ENCODE measurements at places on chromosomes 2 and 18.

DNA sequence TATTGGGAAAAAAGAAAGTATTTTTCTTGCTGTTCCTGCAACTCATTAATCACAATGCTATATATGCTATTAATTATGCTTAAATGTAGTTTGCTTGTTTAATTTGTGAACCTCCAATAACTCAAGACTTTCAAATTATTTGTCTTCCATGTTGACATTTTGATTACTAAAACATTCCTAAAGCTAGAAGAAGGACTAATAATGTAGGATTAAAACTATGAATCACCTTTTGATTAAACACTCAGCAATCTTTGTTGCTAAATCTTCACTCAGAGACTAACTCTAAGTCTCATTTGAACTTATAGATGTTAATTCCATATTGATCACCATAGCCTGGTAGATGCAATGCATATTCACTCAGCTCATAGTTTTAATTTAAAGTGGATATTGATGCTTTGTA is 524.6 kb upstream of the ZEB2 start:
- no peak for DNase-seq

- DNase-seq, result no peak
Observed at GRCh38 chr2:33859176-33859575, 260.1 kb upstream of the FAM98A start.

DNA sequence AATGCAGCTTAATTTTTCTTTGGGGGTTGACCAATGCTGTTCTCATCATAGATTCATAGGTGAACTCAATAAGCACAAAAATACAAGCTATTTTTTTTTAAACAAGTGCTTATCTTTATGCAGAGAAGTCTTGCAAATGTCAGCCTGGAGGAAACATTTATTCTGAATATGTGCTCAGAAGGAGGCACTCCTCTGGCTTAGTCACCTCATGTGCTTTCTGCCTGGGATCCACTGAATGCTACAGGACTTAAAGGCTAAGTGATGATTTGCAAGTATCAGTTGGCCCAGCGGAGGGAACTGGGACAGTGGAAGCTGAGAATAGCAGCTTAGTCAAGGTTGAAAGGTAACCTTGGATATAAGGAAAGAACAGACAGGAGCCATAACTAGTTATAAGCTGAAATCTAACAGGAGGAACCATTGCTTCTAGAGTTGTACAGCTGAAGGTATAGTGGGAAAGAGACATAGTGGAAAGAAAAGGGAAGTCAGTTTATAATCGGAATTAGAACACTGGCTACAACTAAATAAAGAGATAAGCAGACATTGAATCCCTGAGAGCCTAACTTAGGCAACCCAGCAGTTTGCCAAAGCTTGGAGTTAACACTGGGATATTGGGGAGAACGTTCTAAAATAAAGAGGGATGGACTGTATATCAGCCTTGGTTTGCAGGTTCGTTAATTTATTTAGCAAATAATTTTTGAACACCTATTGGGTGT is 488.7 kb downstream of the SUCLG1 start:
- DNase-seq, result peak; percentile 6

DNA sequence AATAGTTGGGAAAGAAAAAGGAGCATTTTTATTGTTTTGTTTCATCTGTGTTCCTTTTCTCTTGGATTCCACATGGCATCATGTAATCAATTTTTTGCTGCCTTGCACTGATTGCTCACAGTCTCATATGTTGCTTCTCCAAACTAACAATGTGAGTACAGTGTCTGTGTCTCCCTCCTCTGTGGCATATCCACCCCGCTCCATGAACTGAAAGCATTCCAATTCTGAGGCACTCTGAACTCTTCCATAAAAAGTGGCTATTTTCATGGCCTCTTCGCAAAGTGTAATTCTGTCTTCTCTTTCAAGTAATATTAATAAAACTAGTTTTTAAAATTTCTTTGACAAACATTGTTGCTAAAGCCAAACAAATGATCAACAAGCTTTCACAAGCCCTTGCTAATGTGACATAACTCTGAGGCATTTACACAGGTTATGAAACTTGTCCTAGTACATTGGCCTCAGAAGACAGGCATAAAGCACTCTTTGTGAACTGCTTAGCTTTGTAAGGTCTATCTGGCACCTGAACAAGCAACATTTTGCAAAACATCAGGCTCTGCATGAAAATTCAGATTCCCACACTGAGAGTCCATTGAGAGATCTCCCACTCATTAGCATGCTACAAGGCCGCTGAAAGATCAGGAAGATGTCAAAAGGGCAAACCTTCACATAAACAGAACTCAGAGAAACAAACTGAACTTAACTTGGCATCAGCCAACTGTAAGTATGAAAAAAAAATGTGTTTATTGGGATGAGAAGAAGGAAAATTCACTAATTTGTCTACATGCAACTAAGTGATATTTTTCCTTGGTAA is 33.0 kb downstream of the GPR75 start:
- no peak for DNase-seq

- no peak for DNase-seq
Observed at GRCh38 chr2:9638532-9638931, 7.7 kb upstream of the YWHAQ start.

DNA sequence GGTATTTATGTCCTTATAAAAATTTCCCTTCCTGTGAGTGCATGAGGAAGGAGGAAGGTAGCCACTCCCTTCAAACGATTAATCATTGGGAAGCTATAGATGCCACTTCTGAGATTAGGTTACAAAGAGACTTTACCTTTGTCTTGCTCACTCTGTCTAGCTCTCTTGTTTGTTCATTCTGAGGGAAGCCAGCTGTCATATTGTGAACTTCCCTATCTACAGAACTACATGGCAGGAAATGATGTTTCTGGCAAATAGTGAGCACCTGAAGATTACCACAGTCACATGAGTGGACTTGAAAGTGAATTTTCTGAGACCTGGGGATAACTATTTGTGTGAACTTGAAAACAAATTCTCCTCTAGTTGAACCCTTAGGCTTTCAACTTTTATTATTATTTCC is 776.8 kb downstream of the CCDC85A start:
- no peak for DNase-seq

DNA sequence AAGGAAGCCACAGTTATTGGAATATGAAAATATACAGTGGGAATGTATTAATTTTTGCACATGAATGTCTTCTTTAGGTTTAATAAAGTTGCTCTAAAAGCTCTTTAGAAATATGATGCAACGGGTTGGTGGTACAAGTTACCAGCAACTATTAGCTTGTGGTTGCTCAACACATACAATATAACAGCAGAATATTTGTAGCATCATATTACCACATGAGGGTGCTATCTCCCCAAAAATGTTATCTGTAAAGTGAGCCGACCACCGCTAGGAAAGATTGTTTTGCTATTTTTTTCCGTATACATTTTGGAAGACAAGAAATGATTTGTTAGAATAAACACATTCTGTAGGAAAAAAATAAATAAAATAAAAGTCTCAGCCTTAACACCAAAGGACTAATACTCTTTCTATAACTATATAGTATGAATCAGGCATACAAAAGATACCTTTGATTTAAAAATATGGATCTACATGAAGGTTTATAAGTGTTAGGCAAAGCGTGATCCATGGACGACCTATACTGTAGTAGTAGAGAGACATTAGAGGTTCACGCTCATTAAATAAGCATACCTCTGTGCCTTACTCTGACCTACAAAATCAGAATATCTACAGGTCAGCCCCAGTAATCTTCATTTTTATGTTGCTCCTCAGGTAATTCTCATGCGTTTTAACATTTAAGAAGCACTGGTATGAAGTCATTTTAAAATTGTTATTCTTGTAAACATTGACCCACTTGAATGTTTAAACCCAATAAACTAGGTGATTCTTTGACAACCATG is 1110.6 kb upstream of the ACVR2A start:
- DNase-seq, result peak; percentile 45

- no peak for DNase-seq
Observed at GRCh38 chr18:22311301-22311700, 106.4 kb downstream of the CTAGE1 start.

DNA sequence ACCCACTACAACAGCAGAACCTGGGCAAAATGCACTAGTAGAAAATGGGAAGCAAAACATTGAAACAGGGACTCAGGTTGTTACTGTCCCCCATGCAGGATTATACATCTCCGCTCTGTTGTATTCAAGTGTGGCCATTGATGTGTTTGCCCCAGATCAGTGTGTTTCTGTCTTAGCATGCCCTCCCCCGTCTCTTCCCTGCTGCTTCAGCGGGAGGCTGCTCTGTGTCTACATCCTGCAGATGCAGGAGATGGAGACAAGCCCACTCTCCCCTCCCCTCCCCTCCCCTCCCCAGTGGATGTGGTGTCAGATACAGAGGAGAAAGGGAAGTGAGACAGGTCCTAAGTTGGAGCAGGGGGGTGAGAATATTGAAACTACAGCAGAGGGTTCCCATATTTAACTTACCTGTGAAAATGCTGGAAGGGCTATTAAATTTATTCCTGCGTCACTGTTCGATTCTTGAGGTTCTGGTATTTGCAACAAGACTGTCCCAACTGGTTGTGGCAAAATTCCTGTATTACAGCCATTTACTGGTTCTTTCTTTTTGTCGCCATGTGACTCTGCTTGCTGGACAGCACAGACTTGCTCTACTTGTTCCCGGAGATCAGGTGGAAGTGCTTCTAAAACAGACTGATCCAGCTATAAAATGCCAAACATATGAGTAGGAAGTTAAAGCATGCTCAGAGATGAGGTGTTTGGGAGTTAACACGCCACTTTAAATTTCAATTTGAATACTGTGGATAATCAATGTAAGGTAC is 67.0 kb downstream of the EIF5B start:
- DNase-seq, result no peak

DNA sequence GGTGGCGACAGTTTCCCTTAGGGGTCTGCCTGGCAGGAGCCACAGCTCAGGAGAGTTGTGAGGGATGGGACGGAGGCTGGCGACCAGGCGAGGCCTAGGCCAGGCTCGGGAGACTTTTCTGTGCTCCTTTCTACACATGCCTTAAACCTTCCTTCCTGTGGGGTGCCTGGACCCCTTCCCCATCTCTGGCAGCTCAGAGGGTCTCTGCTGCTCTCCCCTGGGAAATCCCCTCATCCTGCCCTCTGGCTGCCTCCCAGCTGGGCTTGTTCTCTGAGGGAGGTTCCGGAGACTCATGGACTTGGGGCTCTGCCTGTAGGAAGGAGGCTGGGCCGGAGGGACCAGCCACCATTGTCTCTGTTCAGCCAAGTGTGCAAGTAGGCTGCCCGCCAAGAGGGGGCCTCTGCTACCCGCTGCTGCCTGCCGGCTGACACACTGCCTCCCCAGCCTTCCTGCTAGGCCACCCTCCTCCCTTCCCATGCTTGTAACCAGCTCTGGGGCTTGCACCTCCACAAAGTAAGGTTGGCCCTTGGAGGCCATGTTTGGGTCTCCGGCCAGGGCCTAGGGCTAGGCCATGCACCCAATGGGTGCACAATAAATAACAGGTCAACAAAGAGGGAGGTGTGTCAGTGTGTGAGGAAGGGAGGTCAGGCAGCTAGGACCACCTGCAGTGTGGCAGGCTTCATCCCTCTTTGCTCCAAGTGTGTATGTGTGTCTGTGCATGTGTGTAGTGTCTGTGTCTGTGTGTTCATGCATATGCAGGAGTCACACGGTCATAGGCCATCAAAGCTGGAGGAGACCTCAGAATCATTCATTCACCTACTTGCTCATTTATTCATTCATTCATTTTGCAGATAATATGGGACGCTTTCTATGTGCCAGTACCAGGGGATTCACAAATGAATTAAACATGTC is 28.8 kb downstream of the PSD4 start:
- no peak for DNase-seq

- DNase-seq, result no peak
Observed at GRCh38 chr2:205931388-205931787, 154.6 kb downstream of the INO80D start.

- DNase-seq, result no peak
Observed at GRCh38 chr18:41594582-41594981, 360.5 kb upstream of the PIK3C3 start.

- DNase-seq, result no peak
Observed at GRCh38 chr2:20803226-20803682, 19.6 kb downstream of the LDAH start.

DNA sequence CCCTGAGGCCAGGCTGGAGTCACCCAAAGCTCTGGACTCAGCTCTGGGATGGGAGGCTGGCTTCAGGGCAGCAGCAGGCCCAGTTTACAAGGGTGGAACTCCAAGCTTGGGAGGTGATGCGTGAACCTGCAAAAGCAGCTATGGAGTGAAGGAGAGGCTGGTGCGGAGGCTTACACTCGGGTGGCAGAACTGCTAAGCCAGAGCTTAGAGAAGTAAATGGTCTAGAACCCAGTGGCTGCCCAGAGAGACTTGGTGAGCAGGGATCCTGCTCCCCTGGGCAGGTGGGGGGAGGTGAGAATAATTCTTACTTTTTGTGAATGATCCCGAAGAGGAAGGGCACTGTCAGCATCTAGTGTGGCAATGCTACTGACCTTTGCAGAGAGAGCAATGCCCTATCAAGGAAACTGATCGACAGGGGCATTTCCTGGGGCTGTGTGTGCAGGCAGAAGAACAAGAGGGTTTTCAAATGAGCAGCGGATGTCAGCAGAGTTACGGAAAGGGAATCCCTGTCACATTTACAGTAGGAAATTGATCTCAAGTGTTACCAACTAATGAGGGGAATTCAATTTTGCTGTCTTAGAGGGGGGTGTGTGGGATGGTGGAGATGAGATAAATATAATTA is 80.4 kb downstream of the TGFA start:
- DNase-seq, result no peak

- DNase-seq, result no peak
Observed at GRCh38 chr2:148527488-148528340, 116.8 kb upstream of the EPC2 start.

Measured in hematopoietic multipotent progenitor cell treated with erythropoietin and hydrocortisone succinate and interleukin-3 and kit ligand, for 8 days (in vitro differentiated cells).